ENCODE measurements at places on chromosomes 4 and X.

GRCh38 chrX:11450354-11450753 is 157.1 kb downstream of the AMELX start:
- DNase-seq = no peak

- DNase-seq = no peak
Observed at GRCh38 chr4:100707786-100708185, 190.0 kb upstream of the EMCN start.

DNA sequence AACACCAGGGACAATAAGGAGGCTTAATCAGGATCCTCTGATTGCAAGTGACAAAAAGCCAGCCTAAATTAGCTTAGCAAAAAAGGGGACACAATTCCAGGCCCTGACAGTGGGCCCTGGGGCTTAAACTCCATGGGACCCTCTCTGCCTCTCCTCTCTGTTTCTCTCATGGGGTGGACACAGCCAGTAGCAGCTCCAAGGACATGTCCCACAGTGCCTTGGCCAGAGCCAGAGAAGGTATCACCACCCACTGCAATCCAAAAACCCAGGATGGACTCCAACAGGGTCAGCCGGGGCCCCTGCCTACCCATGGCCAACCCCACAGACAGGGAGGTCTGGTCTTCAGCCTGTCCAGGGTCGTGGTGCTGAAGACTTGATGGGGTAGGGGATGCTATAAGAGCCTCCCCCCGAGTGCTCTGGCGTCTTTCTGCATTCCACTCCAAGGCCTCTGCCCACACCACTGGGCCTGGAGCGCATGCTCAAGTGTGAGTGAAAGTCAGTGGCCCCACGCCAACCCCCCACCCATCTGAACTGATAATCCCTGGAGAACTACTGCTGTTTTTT is 19.7 kb upstream of the PPP2R2C start:
- no peak for DNase-seq

DNA sequence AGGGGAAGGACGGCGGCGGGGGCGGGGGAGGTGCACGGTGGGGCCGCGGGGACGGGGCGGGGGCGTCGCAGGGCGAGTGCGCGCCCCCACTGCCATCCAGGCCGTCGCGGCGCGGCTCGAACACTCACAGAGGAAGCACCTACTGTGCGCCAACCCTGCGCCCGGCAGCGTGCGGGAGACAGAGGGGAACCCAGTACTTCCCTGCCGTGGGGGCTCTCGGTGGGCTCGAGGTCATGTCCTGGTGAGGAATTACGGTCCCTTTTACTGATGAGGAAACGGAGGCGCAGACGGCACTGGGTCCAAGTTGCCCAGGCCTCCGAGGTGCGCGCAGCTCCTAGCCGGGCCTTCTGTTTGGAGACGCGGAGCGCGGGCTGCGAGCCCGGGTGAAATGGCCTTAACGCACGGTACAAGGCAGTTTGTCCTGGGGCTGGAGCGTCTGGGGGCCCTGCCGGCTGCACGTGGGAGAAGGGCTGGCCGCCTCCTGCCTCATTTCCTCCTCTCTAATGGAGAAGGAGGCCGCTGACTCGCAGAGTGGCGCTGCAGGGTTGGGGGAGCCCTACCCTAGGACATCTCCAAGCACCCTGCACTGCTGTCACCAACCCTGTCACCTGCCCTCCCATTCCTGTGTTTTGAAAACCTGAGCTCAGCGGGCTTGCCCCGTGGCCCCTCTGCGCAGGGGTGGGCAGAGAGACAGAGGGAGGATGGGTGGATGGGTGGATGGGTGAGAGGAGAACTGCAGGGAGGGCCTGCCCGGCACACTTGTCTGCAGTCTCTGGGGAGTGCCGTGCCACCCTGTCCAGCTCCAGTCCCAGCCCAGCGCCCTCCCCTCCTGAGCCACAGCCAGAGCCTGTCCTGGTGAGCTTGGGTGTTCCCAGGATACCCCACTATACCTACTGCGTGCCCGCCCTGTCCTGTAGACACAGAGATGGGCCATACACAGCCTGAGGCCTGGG is 106.0 kb downstream of the ADRA2C start:
- DNase-seq = no peak

DNA sequence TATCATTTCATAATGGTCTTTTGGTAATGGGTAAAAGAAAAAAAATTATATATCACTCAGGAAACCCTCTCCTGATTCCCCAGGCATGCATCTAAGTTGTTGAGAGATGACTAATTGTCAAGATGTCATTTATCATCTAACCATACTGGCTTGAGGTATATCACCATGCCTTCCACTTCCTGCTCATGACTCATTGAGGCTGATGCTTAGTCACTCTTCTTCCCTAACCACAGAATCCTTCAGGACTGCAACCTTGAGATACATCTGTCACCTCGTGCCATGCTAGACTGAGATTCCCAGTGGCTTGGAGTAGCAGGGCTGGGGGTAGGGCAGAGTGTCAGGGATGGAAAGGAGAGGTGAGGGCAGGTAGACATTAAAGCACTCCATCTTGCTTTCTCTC is 782.5 kb upstream of the INTU start:
- DNase-seq = peak; percentile 56
